ENCODE measurements at places on chromosomes 1 and 21.
A peak's percentile ranks its signal among the peaks of the same experiment; 100 is the strongest.

- DNase-seq: peak; percentile 24
These were observed 53.8 kb upstream of the MROH9 start for GRCh38 chr1:170881268-170882265.

DNA sequence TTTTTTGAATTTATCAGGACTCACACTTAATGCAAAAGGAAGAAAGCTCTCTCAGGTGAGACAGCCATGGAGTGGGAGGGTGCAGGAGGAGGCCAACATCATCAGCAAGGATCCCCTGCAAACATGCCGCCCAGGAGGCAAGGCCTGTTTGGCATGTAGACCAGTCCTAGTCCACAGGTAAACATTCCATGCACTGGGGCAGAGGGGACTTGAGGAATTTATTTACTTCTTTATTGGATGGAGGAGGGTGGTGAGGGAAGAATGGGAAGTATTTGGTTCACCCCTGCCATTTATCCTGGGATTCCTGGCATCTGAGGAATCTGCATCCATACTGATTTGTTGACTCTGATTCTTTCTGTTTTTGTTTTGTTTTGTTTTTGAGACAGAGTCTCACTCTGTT is 1.5 kb upstream of the UQCRHL start:
- DNase-seq: no peak

GRCh38 chr1:159992161-159992560 is 38.1 kb upstream of the SLAMF9 start:
- DNase-seq: no peak

GRCh38 chr1:54259546-54260140 is 59.7 kb downstream of the MRPL37 start:
- no peak for DNase-seq

- DNase-seq: no peak
These were observed 116.9 kb downstream of the PLXNA2 start for GRCh38 chr1:208127284-208127683.

GRCh38 chr1:155226910-155227260 is 18.4 kb downstream of the MTX1 start:
- no peak for DNase-seq

DNA sequence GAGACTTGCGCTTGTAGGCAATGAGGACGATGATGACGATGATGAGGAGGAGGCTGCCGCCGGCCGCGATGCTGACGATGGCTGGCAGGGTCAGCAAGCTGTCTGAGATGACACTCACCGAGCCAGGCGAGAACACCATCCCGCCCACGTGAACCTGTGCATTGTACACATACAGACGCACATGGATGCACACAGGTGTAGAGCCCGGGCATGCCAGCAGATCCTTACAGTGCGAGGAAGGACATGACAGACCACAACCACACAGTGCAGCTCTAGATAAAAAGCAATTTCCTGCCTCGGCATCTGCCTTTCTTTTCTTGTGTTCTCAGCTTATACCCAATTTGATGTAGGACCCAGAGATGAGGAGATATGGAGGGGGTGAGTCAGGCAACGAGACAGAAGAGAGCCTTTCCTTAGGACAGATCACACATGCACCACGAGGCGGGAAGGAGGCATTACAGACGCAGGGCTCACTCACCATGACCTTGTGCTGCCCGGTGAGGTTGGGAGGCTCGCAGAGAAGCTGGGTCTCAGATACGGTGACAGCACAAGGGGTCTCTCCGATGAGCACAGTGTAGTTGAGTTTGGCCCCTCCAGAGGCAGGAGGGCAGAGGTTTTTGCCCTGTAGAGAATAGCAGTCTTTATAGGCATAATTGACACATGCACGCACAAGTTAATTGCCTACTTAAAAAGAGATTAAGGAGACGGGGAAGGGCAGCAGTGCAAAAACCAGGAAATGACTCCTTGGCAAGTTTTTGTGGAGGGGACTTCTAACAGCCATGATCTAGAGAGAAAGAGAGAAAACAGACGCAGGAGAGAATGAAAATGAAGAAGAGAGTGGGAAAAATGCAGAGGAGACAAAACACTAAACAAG is 133.9 kb upstream of the CD34 start:
- no peak for DNase-seq

DNA sequence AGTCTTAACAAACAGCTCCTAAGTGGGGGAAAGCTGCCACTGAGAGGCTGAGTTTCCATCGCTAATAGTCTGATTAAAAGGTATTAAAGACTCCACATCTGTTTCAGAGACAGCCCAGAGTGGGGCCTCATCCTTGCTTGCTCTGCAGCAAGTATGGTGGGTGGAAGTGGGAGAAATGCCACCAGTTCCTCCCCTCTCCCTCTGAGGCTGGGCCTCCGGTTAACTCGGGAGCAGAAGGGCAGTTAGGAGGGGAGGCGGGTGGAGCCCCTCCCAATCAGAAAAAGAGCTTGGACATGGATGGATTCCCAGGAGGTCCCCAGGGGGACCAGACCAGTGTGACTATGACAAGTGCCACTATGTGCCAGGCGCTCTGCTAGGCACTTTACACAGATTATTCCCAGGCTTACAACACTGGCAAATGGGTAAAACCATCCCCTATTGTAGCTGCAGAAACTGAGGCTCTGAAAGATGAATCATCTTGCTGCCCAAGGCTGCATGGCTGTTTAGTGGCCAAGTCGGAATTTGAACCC is 11.4 kb upstream of the ASCL5 start:
- DNase-seq: no peak

DNA sequence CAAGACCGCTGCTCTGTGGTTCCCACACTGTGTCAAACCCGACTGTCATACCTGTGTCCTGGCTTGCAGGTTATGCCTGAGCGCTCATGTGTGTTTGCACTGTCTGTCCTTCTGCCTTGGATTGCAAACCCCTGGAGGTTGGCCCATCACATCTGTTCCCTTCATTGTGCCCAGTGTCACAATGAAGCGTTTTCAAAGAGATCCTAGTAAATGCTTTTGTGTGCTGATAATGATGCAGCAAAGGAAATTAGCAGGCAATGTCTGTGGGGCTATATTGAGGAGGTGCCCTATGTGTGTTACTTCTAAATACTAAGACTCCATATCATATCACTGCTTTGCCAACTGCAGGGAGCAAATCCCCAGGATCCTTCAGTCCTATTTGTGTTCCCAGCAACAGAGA is 424.4 kb upstream of the NFIA start:
- no peak for DNase-seq

DNA sequence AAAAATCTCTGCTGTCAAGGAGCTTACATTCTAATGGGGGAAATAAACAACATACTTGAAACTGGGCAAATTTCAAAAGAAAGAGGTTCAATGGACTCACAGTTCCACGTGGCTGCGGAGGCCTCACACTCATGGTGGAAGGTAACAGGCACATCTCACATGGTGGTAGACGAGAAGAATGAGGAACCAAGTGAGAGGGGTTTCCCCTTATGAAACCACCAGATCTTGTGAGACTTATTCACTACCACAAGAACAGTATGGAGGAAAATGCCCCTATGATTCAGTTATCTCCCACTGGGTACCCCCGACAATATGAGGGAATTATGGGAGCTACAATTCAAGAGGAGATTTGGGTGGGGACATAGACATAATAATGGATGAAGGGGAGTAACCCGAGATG is 226.4 kb downstream of the ZP4 start:
- DNase-seq: no peak

DNA sequence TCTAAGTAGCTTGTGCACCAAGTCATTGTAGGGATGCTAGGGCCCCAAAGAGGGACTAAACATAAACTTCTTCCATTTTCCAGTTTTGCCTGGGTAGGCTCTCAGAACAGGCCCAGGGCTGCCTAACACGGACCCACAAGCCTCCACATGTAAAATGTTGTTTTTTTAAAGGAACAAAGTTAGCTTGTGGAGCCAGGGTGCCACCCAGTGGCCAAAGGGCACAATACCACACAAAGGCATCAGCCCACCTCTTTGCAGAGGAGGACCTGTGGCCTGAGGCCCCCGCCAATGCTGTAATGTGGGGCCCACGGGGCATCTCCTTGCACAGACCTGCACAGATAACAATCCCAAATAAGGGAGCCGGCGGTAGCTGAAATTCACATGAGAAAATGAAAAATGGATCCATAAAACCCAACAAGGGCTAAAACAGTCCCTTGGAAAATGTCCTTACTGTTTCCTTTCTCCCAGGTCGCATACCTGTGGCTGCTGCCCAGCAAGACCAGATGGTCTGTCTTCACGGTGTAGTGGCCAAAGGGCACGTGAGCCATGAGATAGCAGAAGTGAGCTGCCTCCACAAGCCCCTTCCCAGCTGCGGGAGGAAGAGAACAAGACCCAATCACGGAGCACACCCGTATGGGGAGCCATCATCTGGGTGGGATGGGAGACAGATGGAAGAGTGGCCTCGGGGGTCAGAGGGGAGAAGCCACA is 23.8 kb downstream of the SEC16B start:
- no peak for DNase-seq

DNA sequence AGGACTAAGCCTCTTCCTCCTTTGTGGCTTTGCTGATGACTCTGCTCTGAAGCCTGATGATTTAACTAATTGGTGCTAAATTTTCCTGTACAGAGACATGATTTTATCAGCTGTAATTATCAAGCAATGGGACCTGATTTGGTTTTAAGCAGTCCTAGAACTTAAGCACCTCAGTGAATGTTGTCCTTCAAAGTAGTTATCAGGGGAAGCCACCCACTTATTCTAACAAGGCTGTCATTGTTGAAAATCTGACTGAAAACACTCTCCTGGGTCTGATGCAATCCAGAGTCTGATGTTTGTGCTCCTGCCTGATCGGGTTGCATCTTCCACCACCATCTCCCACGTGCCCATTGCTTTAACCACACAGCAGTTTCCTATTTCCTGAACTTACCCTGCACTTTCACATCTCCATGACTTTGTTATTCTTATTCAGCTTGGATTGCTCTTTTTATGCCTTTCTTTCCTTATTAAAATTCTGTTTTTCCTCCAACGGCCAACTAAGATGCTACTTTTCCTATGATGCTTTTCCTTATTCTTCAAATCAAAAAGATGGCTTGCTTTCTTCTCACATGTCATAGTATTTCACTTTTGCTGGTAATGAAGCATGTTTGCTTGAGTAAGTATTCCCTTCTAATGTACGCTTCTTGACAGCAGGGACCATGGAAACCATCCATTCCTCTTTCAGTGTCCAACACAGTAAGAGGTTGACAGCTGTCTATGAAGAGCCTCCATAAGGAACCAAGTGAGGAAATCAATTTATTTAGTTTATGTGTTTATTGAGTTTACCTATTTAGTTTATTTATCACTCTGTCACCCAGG is 55.0 kb downstream of the S1PR1 start:
- no peak for DNase-seq

DNA sequence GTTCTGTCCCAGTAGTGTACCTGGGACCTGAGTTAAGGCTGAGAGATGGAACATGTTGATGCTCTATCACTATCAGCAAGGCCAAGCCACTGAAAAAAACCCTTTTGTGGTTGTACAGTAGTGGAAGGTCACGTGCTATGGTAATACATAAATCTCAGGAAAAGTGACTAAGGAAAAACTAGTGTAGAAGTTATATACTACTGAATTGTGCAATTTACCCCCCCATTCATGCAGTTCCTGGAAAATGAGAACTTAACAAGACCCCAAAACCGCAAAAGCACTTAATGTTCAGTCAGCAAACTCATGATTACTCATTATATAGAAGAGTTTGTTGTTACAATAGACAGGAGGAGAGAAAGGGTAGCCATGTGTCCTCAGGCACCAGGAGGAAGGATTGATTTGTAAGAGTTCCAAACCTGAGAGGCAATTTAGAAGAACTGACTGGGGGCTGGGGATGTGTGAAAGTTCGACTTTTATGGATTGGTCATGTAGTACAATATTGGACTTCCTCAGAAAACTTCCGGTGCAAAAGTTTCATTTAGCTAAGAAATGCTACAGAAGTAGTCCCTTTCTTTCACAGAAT is 91.6 kb downstream of the RGL1 start:
- no peak for DNase-seq

GRCh38 chr21:44505673-44506278 is 34.2 kb downstream of the KRTAP10-1 start:
- no peak for DNase-seq

DNA sequence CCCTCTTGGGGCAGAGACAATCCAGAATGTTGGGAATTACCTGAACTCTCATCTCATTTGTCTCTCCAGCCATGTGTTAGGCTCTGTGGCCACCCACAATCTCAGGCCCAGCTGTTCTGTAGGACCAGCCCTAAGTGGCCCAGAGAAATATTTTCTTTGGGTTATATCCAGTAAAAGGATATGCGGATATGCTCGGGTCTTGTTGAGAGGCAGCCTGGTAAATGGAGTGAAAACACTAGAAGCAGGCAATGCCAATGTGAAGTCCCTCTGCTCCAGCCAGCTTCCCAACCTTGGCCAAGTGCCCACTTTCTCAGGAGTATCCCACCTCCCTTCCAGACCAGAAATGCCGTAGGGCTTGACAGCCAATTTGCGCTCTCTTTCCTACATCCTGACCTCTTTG is 192.2 kb downstream of the ST6GALNAC3 start:
- no peak for DNase-seq

DNA sequence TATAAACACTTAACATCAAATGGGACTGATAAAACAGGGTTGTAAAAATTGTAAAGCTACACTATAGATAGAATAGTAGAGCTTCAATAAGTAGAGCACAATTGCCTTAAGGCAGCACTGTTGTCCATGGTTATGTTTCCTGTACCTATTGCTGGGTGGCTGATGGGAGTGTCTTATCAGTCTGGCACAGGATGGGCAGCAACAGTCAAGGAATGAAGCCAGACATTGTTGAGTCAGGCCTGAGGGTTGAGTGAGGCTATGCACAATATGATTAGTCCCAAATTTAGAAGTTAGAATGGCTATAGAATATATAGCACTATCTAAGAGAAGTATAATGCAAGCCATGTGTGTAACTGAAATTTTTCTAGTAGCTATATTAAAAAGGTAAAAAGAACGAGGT is 25.0 kb upstream of the CD1D start:
- DNase-seq: no peak

- DNase-seq: no peak
These were observed 3.2 kb downstream of the IL23R start for GRCh38 chr1:67169496-67169895.

DNA sequence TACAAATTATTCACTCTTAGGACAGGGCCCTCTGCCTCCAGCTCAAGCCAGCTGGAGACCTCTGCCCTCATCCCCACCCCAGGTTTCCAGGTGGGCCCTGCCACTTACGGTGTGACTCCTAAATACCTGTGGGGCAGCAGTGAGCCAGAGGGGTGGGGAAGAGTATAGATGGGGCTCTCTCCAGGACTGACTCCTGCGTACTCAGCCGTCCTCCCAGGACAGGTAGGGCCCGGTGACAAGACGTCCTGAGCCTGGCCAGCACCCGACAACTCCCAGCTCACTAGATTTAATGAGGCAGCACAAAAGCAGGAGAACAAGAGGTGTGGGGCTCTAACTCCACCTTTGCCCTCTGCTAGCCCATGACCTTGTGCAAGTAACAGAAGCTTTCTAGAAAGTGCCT is 16.8 kb downstream of the GNG12 start:
- no peak for DNase-seq

- no peak for DNase-seq
These were observed 8.4 kb upstream of the HLCS start for GRCh38 chr21:36974851-36975192.

DNA sequence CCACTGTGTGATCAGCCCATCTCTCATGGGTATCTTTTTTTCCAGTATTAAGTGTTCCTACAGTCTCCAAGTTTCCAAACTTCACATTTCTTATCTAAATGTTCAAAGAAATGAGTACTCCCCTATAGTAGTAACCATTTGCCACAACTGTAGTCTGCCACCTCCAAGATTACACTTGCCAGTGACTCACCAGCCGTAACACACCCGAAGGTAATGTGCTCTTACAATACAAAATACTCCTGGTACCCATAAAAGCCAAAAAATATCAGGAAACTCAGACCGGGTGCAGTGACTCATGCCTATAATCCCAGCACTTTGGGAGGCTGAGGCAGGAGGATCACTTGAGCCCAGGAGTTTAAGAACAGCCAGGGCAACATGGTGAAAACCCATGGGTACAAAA is 20.5 kb upstream of the ZNF496 start:
- DNase-seq: no peak
